ENCODE measurements at places on chromosomes 4 and X.

- DNase-seq, result no peak
Measured at GRCh38 chr4:88953400-88953799, 103.6 kb downstream of the FAM13A start.

- DNase-seq, result no peak
Measured at GRCh38 chr4:27245216-27245615, 384.6 kb downstream of the STIM2 start.

DNA sequence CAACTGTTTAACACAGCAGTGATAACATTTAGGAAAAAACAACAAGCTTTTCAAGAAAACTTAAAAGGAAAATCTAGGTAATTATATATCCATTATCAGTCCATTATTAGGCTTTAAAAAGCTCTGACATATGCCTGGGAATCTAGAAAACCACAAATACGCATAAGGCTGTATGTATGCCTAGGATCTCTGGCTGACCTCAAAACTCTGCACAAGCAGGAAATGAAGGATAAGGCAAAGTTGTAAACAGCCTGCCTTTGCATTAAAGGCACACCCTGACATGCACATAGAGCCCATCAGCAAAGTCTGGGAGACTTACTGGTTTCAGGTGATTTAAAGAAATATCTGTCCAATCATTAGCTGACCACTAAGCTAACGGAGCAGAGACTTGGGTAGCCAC lies 14.0 kb downstream of the TIMP1 start:
- DNase-seq, result no peak

- no peak for DNase-seq
Measured at GRCh38 chrX:24480400-24480865, 15.3 kb downstream of the PDK3 start.

DNA sequence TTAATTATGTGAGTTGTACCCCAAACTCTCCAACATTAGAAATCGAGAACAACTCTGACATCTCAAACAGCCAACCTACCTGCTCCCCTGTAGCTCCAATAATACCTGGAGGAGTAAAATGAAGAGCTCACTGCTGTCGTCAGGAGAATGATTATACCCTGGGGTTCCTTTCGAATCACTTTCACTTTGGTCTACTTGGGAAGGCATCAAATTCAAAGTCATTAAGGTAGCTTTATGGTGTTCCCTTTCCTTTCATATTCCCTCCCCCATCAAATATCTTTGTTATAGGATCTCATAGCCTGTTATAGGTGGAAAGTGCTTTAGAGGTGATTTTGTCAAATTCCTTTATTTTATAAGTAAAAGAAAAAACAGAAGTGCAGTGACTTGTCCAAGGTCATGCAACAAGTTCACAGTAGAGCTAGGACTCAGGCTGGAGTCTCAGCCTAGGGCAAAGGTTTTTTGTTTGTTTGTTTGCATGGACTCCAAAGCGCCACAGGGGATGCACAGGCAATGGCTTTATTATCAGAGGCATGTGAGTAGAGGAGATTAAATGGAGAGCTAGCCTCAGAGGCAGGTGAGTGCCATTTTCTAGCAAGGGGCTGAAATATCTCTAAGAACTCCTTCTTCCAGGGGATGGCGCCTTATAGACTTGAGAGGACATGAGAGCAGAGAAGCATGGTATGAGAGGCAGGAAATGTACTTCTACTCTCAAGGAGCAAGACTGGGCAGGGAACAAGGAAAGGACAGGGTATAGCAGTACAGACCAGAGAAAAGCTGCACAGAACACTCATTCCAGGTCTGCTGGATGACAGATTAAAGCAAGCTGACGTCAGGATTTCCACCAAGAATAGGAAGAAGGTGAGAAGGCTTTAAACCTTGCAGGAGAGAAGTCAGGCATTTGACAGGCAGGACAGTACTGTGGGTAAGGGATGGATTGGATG lies 262.1 kb upstream of the GPC4 start:
- peak; percentile 18 for DNase-seq

GRCh38 chr4:87982036-87982435 lies 6.5 kb downstream of the SPP1 start:
- no peak for DNase-seq

GRCh38 chr4:166493924-166494345 lies 620.9 kb downstream of the TLL1 start:
- DNase-seq, result no peak

DNA sequence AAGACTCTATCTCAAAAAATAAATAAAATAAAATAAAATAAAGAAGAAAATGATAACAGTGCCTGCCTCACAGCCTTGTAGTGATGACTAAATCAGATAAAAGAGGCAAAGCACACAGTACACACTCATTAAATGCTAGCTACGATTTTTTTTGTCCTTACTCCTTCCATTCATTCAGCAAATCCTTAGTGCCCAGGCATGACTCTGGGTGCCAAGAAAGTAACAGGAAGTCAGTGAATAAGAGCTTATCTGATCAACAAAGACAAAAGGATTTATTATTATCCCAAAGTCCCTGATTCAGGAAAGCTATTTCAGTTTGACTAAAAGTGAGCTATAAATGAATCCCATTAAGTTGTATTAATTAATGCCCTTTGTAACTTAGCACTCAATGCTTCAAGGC lies 92.7 kb downstream of the SH3KBP1 start:
- DNase-seq, result no peak

- DNase-seq, result no peak
Measured at GRCh38 chr4:85482010-85482738, 7.2 kb downstream of the ARHGAP24 start.

- no peak for DNase-seq
Measured at GRCh38 chrX:107470971-107471370, 21.5 kb downstream of the FRMPD3 start.

DNA sequence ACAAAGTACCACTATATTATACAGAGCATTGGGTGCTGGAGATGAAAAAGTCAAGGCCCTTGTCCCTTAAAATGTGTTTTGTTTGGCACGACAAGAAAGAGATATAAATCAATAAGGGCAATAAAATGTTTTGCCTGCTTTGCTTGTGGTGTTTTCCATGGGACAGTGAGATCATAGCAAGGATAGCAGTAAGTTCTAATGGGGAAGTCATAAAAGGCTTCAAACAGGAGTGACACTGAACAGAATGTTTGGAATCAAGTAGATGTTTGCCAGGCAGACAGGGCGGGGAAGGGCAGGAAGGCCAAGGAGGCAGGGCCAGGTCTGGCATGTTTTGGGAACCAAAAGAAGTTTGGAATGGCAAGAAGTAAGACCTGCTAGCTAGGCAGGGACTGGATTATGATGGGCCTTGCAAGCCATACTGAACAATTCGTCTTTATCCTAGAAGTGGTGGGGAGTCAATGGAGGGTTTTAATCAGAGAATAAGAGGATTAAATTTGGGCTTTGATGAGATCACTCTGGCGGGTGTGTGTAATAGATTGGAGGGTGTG lies 16.4 kb downstream of the FGF2 start:
- peak; percentile 61 for DNase-seq

DNA sequence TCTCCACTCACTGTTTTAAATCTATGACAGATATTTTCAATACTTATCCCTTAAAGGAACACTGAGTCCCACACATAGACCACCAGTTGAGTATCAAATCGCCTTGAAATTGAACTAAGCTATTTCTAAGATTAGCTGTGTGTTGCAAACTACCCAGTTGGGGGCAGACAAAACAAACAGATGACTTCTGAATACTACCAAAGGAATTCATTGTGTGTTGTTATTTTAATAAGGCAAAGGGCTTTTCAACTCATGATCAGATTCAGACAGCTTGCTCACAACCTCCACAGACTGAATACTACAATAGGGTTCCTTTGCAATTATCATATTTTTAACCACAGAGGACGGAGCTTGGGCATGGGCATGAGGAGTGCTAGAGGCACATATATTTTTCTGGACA lies 283.0 kb upstream of the GPC4 start:
- peak; percentile 15 for DNase-seq

GRCh38 chr4:24793219-24794005 lies 2.0 kb upstream of the SOD3 start:
- DNase-seq, result peak; percentile 23

GRCh38 chr4:5292101-5292500 lies 240.8 kb downstream of the STK32B start:
- DNase-seq, result no peak

DNA sequence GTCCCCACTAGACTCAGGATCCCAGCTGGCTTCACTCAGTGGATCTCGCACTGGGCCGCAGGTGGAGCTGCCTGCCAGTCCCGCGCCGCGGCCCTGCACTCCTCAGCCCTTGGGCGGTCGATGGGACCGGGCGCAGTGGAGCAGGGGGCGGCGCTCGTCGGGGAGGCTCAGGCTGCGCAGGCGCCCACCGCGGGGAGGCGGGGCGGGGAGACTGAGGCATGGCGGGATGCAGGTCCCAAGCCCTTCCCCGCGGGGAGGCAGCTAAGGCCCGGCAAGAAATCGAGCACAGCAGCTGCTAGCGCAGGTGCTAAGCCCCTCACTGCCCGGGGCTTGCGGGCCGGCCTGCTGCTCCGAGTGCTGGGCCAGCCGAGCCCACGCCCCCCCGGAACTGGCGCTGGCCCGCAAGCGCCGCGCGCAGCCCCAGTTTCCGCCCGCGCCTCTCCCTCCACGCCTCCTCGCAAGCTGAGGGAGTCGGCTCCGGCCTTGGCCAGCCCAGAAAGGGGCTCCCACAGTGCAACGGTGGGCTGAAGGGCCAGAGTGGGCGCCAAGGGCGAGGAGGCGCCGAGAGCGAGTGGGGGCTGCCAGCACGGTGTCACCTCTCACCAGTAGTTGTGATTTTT lies 1038.0 kb downstream of the PCDH19 start:
- DNase-seq, result no peak

GRCh38 chr4:74423104-74423503 lies 21.8 kb upstream of the AREG start:
- peak; percentile 37 for DNase-seq

DNA sequence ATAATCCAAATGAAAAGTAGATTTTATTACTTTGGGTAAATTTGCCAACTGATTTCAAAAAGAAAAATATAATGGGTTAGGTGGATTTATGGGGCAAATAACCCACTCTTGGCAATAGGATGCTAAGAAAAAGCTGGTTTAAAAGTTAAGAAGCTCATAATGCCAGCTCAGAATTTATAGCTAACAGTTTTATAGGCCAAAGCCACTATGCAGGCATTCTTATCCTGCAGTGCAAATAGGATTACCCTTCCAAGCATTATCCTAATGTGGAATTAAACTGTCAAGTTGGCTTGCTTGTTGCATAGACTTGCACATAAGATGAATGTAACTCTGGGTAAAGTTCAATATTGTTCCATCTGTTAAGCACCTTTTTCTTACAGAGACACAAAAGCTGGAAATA lies 703.0 kb downstream of the PCDH18 start:
- DNase-seq, result no peak

DNA sequence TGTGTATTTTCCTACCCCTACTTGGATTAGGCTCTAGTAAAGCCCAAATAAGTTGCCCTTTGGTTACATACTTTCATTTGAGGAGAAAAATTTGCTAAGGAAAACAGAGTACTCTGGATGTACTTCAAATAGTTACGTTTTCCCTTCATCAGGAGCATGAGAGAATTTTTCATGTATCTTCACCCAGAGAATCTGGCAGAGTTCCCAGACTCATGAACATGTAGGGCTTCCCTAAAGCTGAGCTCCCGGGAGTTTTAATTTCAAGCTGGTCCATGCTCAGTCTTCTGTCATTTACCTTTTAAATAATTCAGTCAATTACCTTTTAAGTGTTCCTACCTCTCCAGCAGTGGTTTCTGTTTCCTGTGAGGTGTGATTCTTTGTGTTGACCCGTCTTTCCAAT lies 367.5 kb upstream of the GRID2 start:
- DNase-seq, result no peak

DNA sequence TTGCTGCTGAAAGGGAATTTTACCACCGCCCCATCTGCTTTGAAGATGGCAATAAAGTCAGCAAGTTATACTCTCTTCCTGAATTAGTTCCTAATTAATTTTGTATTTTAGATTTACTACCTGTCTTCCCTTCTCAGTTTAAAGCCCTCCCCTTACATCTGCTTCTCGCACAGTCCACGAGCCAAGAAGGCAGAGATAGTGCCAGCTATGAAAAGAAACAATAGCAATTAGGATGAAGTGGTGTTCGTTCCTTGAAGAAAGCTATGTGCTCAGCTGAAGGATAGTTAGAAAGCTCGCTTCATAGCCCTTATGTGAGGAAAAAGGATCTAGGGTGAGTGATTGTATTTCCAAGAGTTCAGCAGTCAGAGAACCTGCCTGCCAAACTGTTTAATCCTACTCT lies 1678.8 kb upstream of the TENM3 start:
- no peak for DNase-seq

DNA sequence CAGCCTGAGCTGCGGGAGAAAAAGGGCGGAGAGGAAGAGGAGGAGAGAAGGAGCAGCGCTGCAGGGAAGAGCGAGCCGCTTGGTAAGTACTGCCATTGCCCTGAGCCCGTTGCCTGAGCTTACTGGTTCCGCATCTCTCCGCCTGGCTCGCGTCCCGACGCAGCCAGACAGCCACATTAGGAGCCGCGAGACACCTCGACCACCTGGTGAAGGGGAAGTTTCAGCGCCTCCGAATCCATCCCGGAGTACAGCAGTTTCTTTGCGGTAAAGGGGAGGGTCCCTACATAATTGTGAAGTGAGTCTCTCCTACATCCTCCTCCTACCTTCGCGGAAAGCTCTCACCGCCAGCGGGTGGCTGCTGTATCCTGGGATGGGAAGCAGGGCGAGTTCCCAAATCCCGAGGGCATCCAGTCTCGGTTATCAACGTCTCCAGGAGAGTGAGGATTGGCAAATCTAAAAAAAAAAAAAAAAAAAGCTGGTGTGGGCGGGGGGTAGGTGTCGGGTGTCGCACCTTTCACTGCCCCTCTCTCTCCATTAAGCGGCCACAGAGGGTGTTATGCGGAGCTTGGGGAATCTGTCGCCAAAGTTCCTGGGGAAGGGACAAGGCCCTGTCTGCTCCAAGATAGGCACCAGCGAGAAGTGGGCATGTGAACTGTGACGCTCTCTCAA lies 7.9 kb downstream of the TBX22 start:
- no peak for DNase-seq

DNA sequence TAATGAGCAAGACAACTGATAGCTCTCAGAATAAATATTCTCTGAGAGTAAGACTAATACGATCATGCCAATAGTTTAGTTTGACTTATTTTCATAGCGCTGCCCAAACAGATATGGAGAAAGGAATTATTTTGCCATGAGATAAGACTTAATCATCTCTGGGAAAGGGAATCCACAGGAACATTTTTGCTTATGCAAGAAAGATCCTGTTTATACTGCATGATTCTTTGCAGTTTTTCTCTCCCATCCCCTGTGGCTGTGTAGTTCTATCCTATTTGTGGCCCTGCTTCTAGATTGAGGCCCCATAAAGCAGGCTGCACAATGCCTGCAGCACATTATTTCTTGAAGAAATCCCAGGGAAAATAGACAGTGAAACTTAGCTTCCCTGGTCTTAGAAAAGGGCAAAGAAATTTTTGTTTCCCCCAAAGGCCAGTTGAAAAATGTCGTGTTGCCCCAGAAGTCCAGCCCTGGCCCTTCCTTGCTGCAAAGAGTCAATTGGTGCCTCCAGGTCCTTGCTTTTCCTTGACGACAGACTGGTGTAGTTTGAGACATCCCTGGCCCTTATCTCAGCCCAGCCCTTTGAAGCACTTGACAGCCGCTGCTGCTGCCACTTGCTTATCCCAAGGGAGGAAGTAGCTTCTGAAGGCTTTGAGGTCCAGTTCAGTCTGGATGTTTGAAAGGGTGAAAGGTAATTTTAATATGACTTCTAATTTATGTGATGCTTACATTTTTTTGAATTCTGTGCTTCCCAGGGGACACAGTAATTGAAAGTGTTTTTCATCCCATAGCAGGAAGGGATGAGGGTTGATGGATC lies 45.0 kb upstream of the SH3RF1 start:
- DNase-seq, result no peak

GRCh38 chr4:6463311-6464289 lies 8.8 kb downstream of the PPP2R2C start:
- no peak for DNase-seq

- peak; percentile 34 for DNase-seq
Measured at GRCh38 chrX:69538321-69538876, 34.3 kb downstream of the NALF2 start.

Measured in SW480 (cell line).